ENCODE measurements at places on chromosomes 7 and 10.
A peak's percentile ranks its signal among the peaks of the same experiment; 100 is the strongest.

DNA sequence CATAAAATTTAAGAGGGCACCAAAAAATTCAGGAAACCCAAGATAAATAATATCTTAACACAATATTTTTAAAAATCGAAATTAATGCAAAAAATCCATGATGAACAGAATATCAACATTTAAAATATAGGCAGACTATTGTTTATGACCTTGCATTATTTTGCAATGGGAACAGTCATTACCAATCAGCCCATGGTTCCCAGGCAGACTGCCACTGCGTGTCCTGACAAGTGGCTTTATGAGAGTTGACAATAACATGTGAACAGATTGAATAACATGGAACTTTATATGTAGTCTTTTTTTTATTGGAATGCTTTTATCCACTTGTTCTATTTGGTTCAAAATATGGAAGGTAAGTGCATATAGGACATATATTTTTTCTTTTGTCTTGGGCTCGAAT lies 3.1 kb upstream of the AVPI1 start:
- peak; percentile 62 for DNase-seq

DNA sequence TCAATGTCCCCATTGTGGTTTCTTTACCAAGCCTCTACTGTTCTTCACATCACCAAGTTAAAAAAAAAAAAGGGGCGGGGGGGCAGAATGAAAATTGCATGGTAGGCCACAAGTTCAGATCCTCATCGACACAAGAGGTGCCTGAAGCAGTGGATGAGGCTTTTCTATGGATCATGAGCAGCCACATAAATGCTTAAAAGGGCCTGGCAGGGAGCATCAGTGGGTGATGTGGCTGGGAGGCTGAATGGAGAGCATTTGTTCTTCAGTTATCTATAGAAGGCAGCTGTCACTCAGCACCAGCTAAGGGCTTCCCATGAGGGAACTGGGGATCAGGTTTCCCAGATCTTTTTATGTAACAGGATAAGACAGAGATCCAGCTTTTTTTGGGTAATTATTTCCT lies 117.9 kb downstream of the CFTR start:
- DNase-seq = no peak

DNA sequence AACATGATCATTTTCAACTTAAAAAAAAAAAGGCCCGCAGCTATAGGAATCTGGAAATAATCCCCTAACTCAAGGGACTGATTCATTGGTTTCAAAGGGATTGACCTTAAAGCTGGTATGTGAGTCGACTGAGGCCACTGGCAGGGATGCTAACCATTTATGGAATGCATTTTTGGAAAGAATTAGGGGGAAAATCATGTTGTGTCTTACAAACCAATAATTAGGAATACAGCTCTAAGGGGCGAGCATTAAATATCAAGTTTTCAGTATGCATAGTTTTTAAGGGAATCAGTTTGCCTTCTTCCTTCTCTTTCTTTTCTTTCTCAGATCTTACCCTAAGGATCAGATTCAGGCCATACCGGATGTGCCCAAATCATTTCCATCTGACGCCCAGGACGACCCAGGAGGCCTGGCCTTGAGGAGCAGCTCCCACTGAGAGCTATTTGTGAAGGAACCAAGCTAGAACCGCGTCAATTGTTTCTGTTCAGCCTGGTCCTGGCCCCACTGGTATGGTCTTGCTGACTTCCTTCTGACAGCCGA lies 48.7 kb downstream of the BPGM start:
- no peak for DNase-seq

- DNase-seq = no peak
These were observed 58.5 kb upstream of the EXOC6 start for GRCh38 chr10:92789786-92790185.

DNA sequence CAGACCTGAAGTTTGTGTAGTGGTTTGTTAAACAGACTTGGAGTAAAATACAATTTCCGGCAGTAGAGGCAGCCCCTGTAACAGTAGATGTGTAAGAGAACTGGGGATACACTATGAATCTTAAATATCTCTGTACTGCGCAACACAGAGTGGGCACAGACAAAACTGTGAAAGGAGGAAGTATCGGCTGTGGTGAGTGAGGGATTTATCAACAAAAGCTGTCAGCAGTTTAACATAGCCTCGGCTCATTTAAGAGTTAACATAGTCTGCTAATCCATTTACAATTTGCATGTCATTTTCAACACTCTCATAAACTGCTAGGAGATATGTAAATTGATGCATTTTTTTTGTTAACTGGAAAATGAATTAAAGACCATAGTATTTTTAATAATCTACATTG lies 225.2 kb downstream of the ZWINT start:
- peak; percentile 73 for DNase-seq

GRCh38 chr10:71264345-71265200 lies 52.2 kb downstream of the UNC5B start:
- DNase-seq = no peak

- DNase-seq = no peak
These were observed 177.9 kb downstream of the TNS3 start for GRCh38 chr7:47404010-47404409.

DNA sequence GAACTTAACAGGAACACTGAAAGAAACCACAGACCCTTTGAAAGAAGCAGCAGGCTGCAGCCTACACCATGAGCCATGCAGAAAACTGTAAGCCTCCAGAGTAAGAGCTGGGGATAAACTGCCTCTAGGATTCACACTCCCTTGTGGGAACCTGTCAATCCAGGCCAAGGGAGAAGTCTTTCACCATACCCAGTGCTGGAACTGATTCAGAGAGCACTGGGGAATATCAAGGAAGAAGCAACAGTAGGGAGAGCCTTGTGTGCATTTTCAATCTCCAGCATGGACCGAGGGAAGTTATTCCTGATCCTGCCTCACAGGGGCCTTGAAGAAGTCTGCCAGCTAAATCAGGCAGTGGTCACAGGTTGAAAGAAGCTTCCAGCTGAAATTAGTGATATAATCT lies 282.2 kb downstream of the AGMO start:
- no peak for DNase-seq

DNA sequence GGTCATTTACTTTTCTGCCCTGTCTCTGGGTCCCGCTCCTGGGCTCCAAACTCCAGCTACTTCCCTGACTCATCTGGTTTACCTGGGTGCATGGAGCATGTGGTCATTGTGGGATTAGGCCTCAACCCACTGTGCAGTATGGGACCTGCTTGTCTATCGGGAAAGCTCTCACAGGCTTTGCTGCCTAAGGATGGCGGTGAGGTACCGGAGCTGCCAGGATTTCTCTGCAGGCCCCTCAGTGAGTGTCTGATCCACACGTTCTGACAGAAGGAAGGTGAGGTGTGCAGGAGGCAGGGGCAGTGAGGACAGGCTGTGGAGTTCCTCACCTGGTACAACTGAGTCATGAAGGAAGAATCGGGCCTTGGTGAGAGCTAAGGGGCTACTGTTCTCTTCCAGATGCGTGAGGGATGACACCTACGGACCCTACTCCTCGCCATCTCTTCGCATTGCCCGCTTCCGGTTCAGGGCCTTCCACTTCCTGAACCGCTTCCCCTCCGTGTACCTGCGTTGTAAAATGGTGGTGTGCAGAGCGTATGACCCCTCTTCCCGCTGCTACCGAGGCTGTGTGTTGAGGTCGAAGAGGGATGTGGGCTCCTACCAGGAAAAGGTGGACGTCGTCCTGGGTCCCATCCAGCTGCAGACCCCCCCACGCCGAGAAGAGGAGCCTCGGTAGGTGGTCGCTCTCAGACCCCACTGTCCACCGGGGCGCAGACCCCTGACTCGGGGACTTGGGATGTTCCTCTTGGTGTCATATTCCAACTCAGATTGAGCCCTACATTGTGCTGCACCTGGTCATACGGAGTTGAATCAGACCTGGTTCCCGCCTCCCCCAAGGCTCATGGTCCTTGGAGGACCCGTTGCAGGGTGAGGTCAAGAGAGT lies 56.7 kb downstream of the C10orf120 start:
- no peak for DNase-seq

DNA sequence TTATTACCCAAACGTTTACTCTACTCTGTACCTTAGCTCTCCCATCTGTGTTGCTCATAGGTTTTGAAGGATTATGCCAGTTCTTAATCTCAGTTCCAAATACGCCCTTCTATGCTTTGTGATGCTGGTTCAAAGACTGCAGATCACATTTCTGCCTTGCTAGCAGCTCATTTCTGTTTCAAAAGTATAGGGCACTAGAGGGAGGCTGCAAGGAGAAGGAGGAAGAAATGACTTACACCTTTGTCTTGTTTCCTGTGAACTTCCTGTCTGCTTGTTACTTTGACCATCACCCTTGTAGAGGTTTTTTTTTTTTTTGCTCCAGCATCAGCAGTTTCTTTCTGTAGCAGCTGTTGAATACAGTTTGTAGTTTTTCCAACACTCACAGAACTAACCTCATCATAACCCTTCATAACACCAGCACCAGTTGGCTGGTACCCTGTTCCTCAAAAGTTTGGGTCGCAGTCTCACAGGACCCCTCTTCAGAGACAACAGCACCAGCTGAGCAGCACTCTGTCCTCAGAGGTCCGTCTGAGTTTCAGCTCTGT lies 16.5 kb downstream of the SLK start:
- no peak for DNase-seq

Measured in OCI-M1 (cell line).